ENCODE measurements at places on chromosomes 2 and 18.

GRCh38 chr18:58117786-58118403 lies 73.9 kb downstream of the NEDD4L start:
- peak; percentile 58 for DNase-seq

- no peak for DNase-seq
These were observed 31.4 kb downstream of the INO80C start for GRCh38 chr18:35466334-35466733.

GRCh38 chr2:205688417-205689200 lies 6.3 kb downstream of the NRP2 start:
- DNase-seq, result no peak

DNA sequence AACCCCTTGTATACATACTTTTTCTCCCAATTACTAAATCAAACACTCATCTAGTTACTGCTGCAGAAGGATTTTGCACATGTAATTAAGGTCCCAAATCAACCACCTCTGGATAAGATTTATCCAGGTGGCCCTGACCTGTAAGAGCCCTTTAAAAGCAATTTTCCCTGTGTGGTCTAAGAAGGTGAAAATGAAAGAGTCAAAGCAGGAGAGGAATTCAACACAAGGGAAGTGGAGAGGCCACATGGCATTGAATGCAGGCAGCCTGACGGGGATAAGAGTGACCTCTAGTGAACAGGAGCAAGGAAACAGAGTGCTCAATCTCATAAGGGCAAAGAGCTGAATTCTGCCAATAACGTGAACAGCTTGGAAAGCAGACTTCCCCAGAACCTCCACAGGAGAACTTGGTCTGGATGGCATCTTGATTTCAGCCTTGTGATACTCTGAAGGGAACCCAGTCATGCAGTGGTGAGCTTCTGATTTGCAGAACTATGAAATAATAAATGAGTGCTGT lies 27.2 kb downstream of the PPP3R1 start:
- peak; percentile 46 for DNase-seq

DNA sequence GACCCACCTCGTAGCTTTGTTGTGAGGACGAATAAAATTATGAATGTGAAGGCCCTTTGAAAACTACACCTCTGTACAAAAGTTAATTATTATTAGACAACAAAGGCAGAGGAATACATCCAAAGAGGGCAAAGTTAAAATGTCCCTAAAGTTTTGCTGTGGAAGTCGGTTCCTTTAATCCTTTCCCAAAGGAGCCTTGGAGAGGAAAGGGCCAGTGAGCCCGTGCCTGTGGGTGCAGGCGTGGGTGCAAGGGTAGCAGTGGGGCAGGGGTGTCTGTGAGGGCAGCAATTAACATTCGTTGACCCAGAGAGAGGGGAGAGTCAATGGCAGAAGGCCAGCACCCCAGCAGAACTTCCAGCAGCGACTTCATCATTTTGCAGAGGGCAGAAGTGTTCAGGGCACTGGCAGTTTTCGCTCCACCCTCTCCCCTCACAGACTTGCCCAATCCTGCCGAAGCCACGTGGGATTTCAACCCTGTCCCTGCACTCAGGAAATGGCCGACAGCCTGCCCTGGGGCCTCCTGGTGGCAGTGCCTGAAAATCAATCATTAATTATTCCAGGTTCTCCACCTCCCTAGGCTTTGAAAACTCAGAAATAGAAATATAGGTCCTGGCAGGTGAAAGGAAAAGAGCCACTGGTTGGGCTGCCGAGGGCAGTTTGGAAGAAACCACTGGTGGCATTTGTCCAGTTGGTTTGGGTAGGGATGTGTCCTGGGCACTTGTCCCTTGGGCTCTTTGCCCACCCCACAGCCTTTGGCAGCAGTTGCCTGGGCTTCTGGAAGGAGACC lies 4.2 kb upstream of the PAX8 start:
- DNase-seq, result peak; percentile 97

GRCh38 chr2:25331686-25332365 lies 9.9 kb downstream of the DNMT3A start:
- no peak for DNase-seq

- DNase-seq, result no peak
These were observed 481.2 kb downstream of the NUP35 start for GRCh38 chr2:183605440-183605839.

DNA sequence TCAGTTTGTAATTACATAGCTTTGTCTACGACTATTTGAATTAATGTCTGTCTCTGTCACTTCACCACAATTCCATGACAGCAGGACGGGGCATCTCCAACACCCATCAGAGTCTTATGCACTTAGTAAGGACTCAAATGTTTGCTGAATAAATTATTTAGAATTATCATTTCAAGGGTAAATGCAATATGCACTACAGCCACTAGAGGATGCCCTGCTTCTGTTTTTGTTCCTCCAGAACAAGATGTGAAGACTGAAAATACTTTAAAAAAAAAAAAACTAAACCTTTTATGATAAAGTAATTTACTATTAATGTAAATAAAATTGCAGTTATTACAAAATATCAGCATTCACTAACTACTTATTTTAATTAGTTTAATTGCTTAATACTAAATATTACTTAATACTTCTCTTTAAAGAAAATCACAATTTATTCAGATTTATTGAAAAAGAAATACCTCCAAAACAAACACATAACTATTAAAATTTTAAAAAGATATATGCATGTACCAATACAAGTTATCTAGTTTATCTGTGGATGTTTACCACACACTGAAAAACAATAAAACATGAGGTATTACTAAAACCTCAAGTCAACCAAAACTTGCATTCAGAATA lies 3.2 kb downstream of the PIGN start:
- peak; percentile 28 for DNase-seq

GRCh38 chr2:7430869-7431641 lies 513.8 kb downstream of the RNF144A start:
- DNase-seq, result no peak

- DNase-seq, result no peak
These were observed 23.0 kb downstream of the EPHA4 start for GRCh38 chr2:221549143-221549542.

DNA sequence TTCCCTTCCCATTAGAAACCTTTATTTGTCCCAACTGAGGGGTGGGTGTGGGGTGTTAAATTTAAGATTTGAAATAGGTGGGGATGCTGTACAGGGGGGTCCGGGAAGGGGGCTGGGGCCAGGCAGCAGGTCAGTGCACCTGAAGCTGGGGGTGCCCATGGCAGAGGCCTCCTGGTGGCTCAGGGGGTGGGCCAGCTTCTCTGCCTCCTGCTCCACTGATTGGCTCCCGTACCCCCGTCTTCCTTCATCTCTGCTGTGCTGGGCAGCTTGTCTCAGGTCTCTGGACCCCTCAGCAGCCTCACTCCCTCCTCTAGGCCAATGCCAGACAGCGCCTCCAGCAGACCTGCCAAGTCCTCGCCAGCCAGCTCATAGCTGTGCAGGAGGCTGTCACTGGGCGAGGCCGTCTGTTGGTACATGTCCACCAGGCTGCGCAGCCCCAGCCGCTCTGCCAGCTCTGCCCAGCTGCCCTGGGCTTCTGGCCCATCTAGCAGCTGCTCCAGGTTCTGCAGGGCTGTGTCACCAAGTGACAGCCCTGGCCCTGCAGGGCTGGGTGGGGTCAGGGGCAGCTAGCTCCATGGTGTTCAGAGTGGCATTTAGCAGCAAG lies 2.0 kb upstream of the ANKRD62 start:
- DNase-seq, result no peak

GRCh38 chr18:50805732-50806131 lies 14.1 kb downstream of the MRO start:
- DNase-seq, result peak; percentile 14

DNA sequence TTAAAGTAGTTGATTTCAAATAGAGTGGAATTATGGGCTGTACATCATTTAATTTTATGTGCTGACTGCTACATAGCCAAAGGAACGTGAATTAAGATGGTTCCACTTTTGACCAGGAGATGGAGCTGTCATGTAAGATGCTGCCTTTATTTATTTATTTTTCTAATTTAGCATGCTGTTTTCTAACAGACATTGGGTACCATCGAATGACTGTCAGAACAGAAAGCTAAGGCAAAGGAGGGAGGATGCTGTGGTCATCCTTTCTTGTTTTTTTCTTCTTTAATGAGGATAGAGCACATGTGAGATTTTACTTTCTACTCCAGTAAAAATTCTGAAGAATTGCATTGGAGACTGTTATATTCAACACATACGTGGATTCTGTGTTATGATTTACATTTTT lies at the start of gene SCN2A:
TSS of gene SCN2A (plus strand) at position 185 of the 400 bp plus-strand sequence. CDS start 56,410 bp downstream, outside the sequence.
- peak; percentile 13 for DNase-seq

- no peak for DNase-seq
These were observed 274.0 kb downstream of the DLGAP1 start for GRCh38 chr18:4181086-4181485.

DNA sequence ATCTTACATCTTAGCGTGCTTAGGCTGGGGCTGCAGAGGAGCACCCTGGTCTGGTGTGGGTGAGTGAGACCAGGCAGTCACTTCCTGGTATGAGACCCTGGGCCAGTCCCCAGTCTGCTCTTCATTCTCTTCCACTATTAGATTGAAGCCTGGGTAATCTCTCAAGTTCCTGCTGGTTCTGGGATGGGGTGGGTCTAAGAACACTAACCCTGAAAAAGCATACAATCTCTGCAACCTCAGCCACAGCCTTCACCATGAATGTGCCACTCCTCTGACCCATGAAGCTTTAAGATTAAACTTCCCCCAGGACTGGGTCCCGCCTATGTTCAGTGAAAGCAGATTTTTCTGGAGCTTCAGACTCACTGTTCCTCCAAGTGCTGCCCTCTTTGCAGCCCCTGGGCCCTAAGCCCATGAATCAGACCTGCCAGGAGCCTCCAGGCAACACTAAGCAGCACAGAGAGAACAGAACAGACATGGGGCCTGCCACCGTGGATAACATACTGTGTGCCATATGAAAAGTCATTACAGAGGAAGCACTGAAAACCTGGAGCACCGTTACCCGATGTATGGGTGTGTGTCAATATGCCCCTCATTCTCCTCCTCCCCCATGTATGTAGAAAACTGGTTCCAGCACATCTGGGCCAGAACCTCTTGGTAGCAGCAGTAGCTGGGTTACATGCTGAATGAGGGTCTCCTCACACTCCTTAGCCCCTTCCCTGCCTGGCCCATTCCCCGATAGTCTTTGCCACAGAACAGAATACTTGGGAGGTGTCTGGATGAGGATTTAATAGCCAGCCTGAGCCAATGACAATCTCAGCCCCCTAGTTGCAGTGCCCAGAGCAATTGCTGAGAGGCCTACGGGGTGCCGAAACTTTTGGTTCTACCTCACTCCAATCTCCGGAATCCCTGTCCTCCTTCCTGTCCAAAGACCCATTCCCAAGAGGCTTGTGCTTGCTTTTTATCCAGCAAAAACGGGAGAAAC lies 2.7 kb upstream of the SIX2 start:
- DNase-seq, result no peak

DNA sequence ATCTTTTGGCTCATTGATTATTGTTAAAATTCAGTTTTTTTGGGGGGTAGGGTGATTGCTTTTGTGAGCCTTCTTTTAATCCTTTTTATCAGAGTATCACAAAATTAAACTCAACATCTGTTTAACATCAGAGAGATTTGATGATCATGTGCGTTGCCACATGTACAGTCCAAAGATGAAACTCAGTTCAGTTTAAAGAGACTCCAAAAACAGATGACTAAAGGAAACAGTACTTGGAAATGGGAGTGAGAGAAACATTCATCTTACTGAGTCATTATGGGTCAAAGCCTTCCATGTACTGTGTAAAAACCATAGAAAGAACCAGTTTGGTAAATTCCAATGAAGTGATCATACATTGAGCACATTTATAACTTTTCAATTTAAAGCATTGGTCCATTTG lies 53.0 kb downstream of the LYPD6 start:
- DNase-seq, result no peak

- no peak for DNase-seq
These were observed 140.6 kb upstream of the DNMT3A start for GRCh38 chr2:25482341-25482740.

DNA sequence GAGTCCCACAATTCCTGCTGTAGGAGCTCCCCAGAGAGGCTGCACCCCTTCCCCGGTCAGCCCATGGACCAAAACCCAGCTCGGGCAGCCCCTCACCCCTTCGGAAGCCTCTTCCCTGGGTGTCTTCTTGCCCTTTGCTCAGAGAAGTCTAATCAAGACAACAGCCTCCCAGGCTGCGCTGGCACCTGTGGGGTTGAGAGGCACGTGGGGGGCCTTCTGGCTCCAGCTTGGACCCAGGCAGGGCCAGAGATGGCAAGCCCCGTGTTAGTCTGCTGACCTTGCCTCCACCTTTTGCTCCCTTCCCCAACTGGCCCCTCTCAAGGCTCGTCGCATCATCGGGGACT lies 10.4 kb downstream of the SLC4A3 start:
- no peak for DNase-seq

- no peak for DNase-seq
These were observed 166.5 kb upstream of the COPS8 start for GRCh38 chr2:236919209-236919608.

GRCh38 chr2:65598264-65598663 lies 165.9 kb upstream of the SPRED2 start:
- DNase-seq, result no peak

GRCh38 chr2:24353973-24354372 lies 6.4 kb downstream of the ITSN2 start:
- no peak for DNase-seq

- no peak for DNase-seq
These were observed 43.0 kb downstream of the RAB27B start for GRCh38 chr18:54871231-54871630.

DNA sequence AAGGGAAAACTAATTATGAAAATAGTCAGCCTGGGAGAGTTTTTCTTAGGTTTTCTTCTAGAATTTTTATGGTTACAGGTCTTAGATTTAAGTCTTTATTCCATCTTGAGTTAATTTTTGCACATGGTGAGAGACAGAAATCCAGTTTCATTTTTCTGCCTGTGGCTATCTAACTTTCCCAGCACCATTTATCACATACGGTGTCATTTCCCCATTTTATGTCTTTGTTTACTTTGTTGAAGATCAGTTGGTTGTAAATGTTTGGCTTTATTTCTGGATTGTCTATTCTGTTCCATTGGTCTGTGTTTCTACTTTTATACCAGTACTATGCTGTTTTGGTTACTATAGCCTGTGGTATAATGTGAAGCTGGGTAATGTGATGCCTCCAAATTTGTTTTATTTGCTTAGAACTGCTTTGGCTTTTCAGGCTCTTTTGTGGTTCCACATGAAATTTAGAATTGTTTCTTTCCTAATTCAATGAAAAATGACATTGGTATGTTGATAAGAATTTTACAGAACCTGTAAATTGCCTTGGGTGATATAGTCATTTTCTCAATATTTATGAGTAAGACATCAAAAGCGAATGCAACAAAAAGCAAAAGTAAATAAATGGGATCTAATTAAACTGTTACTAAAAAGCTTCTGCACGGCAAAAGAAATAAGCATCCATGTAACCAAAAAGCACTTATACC lies 146.1 kb upstream of the NOL4 start:
- DNase-seq, result no peak

- no peak for DNase-seq
These were observed 708.4 kb downstream of the RNF144A start for GRCh38 chr2:7625392-7626138.

DNA sequence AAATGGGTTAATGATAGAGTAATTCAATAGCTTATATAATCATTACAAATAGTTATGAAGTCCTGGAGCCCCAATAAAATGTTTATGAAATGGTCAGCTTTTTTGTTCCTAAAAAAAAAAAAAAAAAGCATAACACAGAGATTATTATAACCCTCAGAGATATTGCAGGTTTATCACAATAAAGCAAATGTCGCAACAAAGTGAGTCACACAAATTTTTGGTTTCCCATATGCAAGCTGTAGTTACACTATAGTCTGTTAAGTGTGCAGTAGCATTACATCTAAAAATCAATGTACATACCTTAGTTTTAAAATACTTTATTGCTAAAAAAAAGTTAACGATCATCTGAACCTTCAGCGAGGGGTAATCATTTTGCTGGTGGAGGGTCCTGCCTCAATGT lies 20.0 kb downstream of the WDFY1 start:
- DNase-seq, result no peak

GRCh38 chr2:95346231-95346737 lies 49.1 kb downstream of the KCNIP3 start:
- peak; percentile 30 for DNase-seq

Measured in RCC 7860 (cell line).